ENCODE measurements at places on chromosomes 11 and 22.

GRCh38 chr22:38866024-38866398 lies 6.0 kb downstream of the CBX6 start:
- no peak for DNase-seq

GRCh38 chr11:17385926-17386325 lies 2.5 kb downstream of the KCNJ11 start:
- no peak for DNase-seq

DNA sequence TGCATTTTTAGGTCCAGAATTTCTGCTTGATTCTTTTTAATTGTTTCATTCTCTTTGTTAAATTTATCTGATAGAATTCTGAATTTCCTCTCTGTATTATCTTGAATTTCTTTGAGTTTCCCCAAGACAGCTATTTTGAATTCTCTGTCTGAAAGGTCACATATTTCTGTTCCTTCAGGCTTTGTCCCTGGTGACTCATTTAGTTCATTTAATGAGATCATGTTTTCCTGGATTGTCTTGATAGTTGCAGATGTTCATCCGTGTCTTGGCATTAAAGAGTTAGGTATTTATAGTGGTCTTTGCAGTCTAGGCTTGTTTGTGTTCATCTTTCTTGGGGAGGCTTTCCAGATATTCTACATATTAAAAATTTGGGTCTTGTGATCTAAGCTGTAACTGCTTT lies 694.8 kb upstream of the CCDC179 start:
- no peak for DNase-seq

GRCh38 chr11:81946831-81947230 lies 786.8 kb downstream of the FAM181B start:
- no peak for DNase-seq

All from activated CD4-positive, CD25-positive, alpha-beta regulatory T cell (primary cell).